Lung (tissue), 17 donors: ENCODE measurements at places on chromosomes 13 and 19. TPM values are rescaled to one million over a fixed set of nuclear protein-coding genes. Genes with fewer than 3 reads are reported as not detected.

Gene ANKRD24
- 1.5 TPM for total RNA-seq

Gene ZNF230
- total RNA-seq, result 7.3 TPM

Gene CYP4F12
- total RNA-seq, result 4.2 TPM

Gene NOTCH3
- total RNA-seq, result 64.1 TPM

Gene ZNF530
- total RNA-seq, result 4.7 TPM

Gene C1QTNF9B
- not detected for total RNA-seq

Gene SCEL
- total RNA-seq, result 30.9 TPM

Gene TICAM1
- 18.2 TPM for total RNA-seq

DNA sequence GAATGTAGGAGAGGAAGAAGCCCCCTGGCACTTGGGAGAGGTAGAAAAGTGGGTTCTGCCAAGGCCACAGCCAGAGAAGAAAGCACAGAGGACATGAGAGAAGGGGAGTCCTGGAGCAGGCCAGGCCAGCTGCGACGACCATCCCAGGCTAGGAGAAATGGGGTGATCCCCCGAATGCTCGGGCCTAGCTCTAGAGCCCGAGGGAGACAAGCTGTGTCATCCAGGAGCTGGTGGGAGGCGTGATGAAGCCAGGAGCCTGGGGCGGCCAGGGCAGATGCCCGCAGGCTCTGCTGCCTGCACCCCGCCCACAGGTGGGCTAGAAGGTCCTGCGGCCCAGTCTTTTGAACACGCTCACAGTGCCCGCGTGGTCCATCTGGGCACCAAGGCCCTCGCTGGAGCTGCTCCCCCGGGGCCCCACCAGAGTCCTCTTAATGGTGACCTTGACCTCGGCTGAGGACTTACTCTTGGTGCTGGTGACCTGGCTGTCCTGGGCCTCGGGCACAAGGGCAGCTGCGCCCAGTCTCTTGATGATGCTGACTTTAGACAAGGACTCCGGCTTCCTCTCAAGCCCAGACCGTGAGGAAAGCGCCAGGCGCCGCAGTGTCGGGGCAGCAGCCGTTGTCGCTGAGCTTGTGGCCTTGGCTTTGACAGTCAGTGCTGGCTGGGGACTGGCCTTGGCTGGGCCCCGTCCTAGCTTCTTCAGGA lies 26.5 kb downstream of the C19orf47 start:
- H3K36me3 ChIP-seq, result peaks cover 31% of the 10 kb centered on the region
- no peaks in the 10 kb centered on the region for H3K4me1 ChIP-seq
- no peak overlapping the region for H3K27ac ChIP-seq

- H3K4me3 ChIP-seq, result no peak overlapping the region
- no peak for DNase-seq
- H3K36me3 ChIP-seq, result peaks cover 57% of the 10 kb centered on the region
- no peaks in the 10 kb centered on the region for H3K27me3 ChIP-seq
- no peak overlapping the region for H3K27ac ChIP-seq
Observed at GRCh38 chr19:9848060-9848459, 12.9 kb downstream of the PIN1 start.

DNA sequence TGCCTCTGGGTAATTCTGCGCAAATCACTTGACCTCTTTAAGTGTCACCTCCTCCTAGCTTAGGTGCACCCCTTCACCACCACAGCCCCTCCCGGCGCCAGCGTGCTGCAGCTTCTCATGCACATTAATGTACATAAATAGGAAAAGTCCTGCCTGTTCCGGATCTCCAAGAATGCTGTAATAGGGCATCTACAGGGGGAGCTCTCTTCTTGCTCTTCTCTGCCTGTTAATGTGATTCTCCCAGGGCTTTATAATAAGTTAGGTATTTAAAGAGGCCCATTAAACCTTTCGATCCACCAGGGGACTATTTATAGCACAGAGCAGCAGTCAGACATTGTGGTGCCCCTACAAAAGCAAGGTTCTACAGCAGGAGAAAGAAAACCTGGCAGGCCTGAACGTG lies 35.3 kb downstream of the SOX1 start:
- peaks cover 22% of the 10 kb centered on the region for H3K4me1 ChIP-seq
- H3K27ac ChIP-seq, result no peak overlapping the region
- H3K4me3 ChIP-seq, result no peak overlapping the region
- H3K36me3 ChIP-seq, result no peaks in the 10 kb centered on the region
- peaks cover 14% of the 10 kb centered on the region for H3K27me3 ChIP-seq

DNA sequence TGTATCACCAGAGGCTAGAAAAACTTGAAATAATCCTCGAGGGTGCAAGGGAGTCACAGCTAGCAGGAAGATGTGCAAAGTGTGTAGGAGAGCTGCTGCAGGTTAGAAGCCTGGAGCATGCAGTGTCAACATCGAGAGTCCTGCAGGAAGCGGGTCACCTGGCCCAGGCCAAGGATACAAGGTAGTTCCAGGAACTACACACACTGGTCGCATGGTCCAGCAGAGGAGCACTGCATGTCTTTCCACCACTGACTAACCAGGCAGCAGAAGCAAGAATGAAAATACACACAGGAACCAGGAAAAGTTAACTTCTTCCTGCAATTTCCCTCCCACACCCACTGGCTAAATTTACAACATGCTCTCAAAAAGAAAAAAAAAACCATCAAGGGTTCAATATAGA lies 36.0 kb upstream of the MIR17HG start:
- no peak overlapping the region for H3K4me3 ChIP-seq
- H3K27ac ChIP-seq, result no peak overlapping the region
- DNase-seq, result no peak
- H3K27me3 ChIP-seq, result peaks cover 2% of the 10 kb centered on the region

- H3K27ac ChIP-seq, result no peak overlapping the region
- no peaks in the 10 kb centered on the region for H3K4me1 ChIP-seq
- no peak overlapping the region for H3K4me3 ChIP-seq
- no peaks in the 10 kb centered on the region for H3K27me3 ChIP-seq
- peaks cover 34% of the 10 kb centered on the region for H3K36me3 ChIP-seq
Observed at GRCh38 chr19:2354670-2355069, 5.4 kb upstream of the TMPRSS9 start.

DNA sequence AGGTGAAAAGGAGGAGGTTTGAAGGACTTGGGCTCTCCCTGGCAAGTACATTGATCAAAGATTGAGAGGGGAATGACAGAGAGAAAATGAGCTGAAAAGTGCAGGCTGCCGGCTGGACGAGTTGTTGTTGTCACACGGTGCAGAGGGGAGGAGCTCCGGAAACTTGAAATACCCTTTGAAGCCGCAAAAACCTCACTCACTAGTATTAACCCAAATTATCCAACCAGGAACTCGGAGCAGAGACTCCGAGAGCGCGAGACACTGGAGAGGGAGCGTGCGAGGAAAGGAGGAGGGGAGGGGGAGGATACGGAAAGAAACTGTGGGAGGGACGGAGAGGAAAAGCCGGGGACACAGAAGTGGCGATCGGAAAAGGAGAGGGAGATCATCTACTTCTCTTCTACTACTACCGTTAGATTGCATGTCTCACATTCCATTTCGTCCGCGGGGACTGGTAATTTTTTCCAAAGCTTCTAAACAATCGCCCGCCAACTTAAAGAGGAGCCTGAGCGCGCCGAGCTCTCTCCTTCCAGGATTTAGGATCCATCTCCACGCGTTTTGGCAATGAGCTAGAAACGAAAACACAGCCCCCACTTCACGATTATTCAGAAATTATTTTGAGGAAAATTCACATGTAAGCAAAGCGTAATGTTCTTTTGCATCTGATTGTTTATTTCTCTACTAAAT lies at the start of gene DACH1:
Gene DACH1, minus strand, starts transcription at position 74 of the 684 bp plus-strand sequence.
- no peaks in the 10 kb centered on the region for H3K27me3 ChIP-seq
- peak; percentile 91 for DNase-seq
- H3K36me3 ChIP-seq, result no peaks in the 10 kb centered on the region
- no peaks in the 10 kb centered on the region for H3K4me1 ChIP-seq

DNA sequence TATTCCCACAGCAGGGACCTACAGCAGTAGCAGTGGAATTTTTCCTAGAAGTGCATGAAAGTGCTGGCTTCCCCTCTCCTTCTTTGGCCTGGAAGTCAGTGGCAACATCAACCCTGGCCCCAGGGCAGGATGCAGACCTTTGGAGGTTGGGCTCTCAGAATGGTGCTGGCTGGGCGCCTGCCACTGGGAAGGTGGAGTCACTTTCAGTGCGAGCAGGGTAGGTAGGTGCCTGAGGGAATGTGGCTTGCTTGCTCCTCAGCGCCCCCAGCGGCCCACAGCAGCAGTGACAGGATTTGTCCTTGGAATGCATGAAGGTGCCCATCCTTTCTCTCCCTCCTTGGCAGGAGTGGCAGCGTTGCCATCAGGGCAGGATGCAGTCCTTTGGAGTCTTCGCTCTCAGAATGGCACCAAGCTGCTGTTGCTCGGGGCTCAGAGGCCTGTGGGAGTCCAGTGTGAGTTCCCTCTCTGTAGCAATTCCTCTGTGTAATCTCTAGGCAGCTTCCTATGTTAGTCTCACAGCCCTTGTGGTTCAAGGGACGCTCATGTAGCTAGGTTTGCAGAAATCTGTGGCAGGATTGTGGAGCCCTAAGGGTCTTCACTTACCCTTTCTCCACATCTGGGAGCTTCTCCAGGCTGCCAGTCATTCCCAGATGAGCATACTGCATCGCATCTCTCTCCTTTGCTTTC lies 354.4 kb upstream of the DACH1 start:
- H3K4me3 ChIP-seq, result no peak overlapping the region
- no peak overlapping the region for H3K27ac ChIP-seq
- H3K4me1 ChIP-seq, result no peaks in the 10 kb centered on the region

GRCh38 chr19:55453511-55454260 lies 7.8 kb downstream of the ISOC2 start:
- peaks cover 5% of the 10 kb centered on the region for H3K4me1 ChIP-seq
- peaks cover 7% of the 10 kb centered on the region for H3K27me3 ChIP-seq
- H3K36me3 ChIP-seq, result no peaks in the 10 kb centered on the region
- H3K27ac ChIP-seq, result no peak overlapping the region
- no peak overlapping the region for H3K4me3 ChIP-seq

GRCh38 chr13:41622432-41623429 lies 165.4 kb downstream of the RGCC start:
- H3K4me3 ChIP-seq, result no peak overlapping the region
- no peaks in the 10 kb centered on the region for H3K4me1 ChIP-seq
- H3K27me3 ChIP-seq, result no peaks in the 10 kb centered on the region
- no peak for DNase-seq
- H3K36me3 ChIP-seq, result no peaks in the 10 kb centered on the region
- H3K27ac ChIP-seq, result peak overlapping the region; percentile 64

GRCh38 chr19:11964496-11964857 lies 363 bp upstream of the ZNF763 start:
- H3K4me3 ChIP-seq, result no peak overlapping the region
- peaks cover 6% of the 10 kb centered on the region for H3K4me1 ChIP-seq
- no peaks in the 10 kb centered on the region for H3K27me3 ChIP-seq
- no peak for DNase-seq

DNA sequence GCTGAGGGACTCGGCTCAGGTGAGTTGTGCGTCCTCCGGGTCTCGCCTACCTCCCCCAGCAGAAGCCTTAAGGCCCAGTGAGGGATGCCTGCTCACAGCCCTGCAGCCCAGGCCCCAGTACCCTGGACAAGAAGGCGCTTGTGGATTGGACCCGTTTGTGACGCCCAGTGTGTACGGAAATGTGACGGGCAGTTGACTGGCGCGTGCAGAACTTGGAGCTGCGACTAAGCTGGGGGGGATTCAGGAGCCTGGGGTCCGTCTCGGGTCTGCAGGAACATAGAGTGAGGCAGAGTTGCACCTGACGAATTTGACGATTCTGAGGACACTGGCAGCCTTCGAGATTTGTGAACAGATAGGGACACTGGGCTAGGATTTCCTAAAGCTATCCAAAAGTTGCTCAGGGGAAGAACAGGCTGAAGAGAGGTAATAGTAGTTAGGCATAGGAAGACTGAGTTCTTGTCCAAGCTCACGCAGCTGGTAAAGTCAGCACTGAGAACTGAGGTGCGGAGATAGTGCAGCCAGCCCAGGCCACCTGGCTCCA lies 519 bp downstream of the ZNF551 start:
- peaks cover 27% of the 10 kb centered on the region for H3K36me3 ChIP-seq
- DNase-seq, result no peak
- H3K27ac ChIP-seq, result peak overlapping the region; percentile 72
- H3K27me3 ChIP-seq, result peaks cover 5% of the 10 kb centered on the region
- peak overlapping the region; percentile 95 for H3K4me3 ChIP-seq
- H3K4me1 ChIP-seq, result peaks cover 12% of the 10 kb centered on the region

DNA sequence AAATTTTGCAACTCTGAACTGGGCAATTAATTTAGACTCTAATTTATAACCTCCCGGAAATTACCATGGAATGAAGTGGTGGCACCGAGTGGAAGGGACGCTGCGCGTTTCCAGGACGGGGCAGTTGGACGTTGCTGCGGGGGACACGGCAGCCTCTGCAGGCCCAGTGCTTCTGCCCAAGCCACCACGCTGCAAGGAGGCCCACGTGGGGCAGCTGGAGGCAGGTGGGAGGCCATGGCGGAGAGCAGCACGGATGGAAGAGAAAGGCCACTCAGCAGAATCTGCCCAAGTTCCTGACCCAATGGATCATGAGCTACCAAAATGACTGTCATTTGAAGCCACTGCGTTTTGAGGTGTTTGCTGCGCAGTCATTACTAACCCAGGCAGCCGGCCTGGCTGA lies 11.2 kb upstream of the ADPRHL1 start:
- no peak overlapping the region for H3K27ac ChIP-seq
- no peaks in the 10 kb centered on the region for H3K27me3 ChIP-seq
- no peak for DNase-seq
- H3K4me1 ChIP-seq, result no peaks in the 10 kb centered on the region

DNA sequence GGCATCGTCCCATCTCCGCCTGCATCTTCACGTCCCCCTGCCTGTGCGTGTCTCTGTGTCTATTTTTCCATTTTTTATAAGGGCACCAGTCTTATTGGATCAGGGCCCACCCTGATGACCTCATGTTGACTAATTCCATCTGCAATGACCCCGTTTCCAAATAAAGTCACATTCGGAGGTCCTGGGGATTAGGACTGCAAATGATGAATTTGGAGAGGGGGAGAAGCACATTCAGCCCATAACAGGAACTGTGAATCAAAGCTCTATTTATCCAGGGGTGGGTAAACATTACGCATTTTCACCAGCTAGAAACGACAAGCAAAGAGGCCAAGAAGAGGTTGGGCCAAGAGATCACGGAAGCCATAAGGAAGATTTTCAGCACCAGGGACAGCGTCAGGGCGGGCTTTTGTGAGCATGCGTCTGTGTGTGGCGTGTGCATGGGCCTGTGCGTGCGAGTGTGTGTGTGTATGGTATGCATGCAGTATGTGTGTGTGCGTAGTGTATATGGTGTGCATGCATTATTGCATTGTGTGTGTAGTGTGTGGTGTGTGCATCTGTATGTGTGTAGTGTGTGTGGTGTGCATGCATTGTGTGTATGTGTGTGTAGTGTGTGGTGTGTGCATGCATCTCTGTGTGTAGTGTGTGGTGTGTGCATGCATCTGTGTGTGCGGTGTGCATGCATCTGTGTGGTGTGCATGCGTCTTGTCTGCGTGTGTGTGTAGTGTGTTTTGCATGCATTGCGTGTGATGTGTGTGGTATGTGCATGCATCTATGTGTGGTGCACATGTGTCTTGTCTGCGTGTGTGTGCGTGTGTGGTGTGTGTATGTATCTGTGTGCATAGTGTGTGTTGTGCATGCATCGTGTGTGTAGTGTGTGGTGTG lies 19.6 kb downstream of the CELF5 start:
- peaks cover 3% of the 10 kb centered on the region for H3K4me1 ChIP-seq
- DNase-seq, result peak; percentile 66
- H3K36me3 ChIP-seq, result no peaks in the 10 kb centered on the region
